ENCODE measurements at places on chromosomes 12 and 14.

DNA sequence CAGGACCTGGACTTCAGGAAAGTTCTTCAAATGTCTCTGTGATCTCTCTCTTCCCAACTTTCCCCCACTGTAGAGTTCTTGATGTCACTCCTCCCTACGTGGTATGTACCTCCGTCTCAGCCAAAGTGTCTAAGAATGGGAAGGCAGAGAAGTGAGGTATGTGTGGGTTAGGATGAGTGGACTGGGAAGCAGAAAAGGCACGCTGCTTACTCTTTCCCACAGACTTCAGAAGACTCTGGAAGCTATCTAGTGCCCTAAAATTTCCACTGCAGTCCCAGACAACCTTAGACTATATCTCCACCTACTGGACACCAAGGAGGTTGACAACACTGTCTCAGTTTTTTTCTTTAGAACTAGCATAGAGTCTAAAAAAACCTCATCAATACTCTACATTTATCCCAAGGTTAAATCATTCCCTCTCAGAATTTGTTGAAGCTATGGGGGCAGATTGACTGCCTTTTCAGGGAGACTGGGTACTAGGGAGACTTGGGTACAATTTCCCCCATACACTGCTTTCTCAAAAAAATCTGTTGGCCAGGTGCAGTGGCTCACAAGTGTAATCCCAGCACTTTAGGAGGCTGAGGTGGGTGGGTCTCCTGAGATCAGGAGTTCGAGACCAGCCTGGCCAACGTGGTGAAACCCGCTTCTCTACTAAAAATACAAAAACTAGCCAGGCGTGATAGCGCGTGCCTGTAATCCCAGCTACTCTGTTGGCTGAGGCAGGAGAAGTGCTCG lies 20.6 kb upstream of the ITGA5 start:
- peak; percentile 70 for DNase-seq

- DNase-seq = peak; percentile 65
Observed at GRCh38 chr14:89466484-89466883, 49.5 kb upstream of the FOXN3 start.

DNA sequence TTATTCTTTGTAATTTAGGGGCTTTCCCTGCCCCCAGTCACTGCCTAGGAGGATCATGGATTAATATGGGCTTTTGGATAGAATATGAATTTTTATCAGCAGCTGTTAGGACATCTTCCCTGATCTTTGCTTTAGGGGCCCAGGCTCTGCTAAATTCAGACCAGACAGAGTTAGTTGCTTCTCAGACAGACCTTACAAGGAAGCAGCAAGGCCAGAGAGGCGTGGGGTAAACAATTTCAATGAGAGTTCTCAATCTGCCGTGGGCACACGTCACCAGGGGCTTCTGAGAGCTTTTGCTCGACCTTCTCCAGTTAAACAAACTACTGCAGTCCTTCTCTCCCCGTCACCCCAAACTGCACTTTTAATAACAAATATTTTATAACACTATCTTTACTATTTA lies 27.7 kb downstream of the FGF6 start:
- DNase-seq = no peak

DNA sequence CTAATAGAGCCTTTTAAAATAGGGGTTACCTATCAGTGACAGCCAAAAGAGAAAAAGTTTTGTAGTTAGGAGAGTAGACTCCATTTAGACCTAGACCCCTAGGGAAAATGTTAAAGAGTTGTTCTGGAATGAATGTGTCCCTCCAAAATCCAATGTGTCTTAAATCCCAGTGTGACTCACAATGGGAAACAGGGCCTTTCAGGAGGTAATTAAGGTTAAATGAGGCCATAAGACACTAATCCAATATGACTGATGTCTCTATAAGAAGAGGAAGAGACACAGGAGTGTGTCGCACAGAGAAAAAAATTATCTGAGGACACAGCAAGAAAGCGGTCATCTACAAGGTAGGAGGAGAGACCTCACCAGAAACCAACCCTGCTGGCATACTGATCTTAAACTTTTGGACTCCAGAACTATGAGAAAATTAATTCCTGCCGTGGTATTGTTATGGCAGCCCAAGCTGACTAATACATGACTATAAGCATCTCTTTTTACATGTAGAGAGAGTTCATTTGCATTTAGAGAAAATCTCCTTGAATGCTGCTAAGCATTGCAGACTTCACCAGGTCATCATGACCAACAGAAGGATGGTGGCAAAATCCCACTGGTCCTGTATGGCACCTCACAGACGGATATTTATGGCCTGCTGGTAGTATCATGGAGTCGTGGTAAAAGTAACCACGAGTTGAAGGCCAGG lies 259.6 kb upstream of the TMTC1 start:
- DNase-seq = no peak

DNA sequence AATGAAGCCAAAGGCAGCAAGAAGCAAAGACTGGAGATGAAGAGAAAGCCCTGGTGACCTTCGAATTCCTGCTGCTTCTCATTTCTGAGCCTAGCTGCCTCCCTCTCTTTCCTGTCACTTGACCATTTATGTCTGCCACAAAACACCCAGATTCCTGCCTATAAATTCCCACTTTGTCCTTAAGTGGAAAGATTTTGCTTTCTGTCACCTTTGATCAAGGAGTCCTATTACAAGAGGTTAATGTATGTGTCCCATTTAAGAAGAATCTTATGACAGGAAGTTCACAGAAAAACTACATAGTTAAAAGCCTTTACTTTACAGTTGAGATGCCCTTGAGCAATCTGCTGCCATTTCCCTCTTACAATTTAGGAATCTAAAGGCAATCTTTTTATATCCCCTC lies 155.7 kb downstream of the GALC start:
- DNase-seq = no peak

GRCh38 chr12:117333331-117333881 lies 28.0 kb downstream of the NOS1 start:
- DNase-seq = no peak

- DNase-seq = no peak
Observed at GRCh38 chr12:127485528-127485927, 781.4 kb upstream of the TMEM132C start.

DNA sequence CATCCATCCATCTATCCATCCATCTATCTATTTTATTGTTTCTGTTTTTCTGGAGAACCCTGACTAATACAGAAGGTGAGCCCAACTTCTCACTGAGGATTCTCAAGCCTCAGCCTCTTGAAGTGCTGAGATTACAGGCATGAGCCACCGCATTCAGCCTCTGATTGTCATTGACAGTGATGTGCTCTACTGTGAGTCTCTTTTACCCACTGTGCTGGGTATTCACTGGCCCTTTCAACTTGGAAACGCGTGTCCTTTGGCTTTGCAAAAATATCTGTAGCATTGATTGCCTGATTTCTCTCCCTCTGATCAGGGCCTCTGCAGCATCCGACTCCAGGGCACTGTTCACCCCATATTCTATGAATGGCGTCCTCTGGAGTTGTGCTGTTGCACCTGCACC lies 29.6 kb upstream of the TCL1B start:
- no peak for DNase-seq

- DNase-seq = no peak
Observed at GRCh38 chr14:55537782-55538181, 42.2 kb upstream of the KTN1 start.

DNA sequence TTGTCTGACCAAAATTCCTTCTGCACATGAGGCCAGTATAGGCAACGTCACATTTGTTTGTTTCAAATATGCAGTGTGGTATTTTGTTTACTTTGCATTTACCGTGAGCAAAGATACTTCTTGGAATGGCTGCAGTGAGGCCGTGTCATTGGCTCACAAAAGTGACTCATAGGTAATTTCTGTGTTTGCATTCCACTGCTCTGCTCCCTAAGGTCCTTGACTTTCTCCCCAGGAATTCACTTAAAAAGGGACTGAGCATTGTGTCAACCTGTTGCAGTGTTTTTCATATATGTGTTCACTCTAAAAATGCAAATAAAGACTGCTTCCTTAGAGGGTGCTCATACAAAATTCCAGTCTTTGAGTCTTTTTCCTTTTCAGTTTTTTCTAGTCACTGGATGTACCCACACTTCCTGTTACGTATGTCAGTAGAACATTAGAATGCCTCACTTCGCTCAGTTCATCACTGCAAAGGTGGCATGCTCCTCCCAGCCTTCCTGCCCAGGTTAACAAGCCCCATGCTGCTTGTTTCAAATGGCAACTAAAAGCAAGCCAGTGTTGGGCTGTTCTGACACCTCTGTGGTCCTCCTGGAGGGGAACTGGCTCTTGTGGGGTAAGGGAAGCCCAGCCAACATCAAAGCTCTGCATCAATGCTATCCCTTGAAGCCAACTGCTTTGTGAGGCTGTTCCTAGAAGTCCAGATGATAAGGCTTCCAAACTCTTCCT lies 9.1 kb downstream of the C12orf76 start:
- DNase-seq = peak; percentile 59

DNA sequence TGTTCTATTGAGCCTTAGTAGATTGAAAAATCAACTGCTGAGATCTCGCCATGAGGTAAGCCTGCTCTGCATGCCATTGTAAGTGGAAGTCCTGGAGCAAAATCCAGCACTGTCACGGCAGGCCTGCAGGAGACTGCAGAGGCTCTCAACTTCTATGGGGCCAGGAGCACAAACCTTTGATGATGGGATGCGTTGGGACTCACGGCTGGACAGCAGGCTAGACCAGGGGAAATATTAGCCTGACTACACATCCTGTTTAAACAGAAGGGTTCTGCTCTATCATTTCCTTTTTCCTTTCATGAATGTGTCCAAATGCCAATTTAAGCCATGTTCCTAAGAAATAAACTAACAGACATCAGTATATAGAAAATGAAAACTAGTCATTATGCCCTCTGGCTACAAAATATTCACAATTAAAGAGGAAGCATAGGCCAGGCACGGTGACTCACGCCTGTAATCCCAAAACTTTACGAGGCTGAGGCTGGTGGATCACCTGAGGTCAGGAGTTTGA lies 33.9 kb upstream of the RASSF8 start:
- no peak for DNase-seq

GRCh38 chr14:94548999-94549985 lies 11.9 kb upstream of the SERPINA4 start:
- peak; percentile 40 for DNase-seq

- no peak for DNase-seq
Observed at GRCh38 chr14:103085106-103086091, 1.4 kb downstream of the LBHD2 start.

DNA sequence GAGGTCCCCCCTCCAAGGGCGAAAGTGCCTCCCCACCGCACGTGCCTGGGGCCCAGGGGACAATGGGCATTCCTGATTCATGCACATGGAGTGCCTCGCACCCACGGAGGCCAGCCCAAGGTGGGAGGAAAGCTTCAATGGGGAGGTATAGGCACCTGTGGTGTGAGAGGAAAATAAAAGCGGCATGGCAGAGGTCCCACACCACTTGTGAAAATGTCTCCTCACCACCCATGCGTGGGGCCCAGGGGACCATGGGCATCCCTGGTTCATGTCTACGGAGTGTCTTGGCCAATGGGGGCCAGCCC lies 384.7 kb downstream of the ALG10 start:
- DNase-seq = no peak

DNA sequence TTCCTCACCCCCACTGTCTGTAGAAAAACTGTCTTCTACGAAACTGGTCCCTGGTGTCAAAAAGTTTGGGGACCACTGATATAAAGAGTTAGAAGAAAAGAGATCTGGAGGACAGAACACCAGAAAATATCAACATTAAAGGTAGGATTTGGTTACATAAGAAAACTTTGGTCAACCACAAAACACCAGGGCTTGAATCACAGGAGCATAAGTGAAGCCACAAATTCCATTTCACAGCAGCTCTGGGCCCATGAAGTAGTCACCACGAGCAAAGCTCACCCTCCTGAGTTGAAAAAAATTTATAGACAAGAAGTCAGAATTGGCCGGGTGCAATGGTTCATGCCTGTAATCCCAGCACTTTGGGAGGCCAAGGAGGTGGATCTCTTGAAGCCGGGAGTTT lies 19.4 kb downstream of the RALGAPA1 start:
- no peak for DNase-seq

GRCh38 chr12:114407842-114408411 lies 2.0 kb upstream of the TBX5 start:
- no peak for DNase-seq

GRCh38 chr14:39682582-39682981 lies 250.3 kb upstream of the FBXO33 start:
- no peak for DNase-seq

GRCh38 chr12:79344855-79345847 lies 345.6 kb downstream of the PAWR start:
- no peak for DNase-seq

GRCh38 chr14:51455041-51455835 lies 196.5 kb upstream of the FRMD6 start:
- DNase-seq = no peak

GRCh38 chr12:2959192-2959504 lies at the start of gene TEAD4:
Gene TEAD4 (plus strand): TSS chr12:2959397.
- DNase-seq = no peak

- DNase-seq = peak; percentile 35
Observed at GRCh38 chr12:89427508-89428156, 75.3 kb upstream of the DUSP6 start.

DNA sequence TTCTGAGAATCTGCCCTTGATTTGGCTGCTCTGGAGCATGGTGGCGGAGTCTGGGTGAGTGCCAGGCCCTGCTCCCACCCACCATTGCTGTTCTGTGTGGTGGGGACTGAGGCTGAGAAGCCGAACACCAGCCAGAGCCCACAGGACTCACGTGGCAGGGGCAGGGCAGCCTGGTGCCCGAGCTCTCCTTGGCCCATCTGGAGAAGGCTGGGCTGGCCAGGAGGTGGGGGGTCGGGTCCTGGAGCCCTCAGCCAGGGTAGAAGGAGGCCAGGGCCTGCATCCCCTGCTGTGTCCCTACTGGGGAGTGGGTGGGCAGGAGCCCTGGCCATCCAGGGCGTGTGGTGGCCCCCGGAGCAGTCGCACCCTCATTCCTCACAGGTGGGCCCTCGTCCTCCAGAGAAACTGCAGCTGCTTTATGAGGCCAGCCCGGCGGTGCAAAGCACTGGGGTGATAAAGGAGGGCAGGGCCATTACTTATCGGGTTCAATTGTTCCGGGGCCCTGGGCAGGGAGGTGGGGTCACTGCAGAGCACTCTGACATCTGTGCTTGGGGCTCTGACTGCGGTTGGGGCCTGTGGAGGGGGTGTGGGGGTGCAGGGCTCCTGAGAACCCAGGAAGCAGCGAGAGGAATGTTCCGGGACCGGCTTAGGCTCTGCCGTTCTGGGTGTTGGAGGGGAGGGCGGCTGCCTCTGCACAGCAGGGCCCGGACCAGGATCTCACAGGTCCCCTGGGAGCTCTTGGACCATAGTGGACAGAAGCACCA lies 217.5 kb upstream of the C14orf180 start:
- no peak for DNase-seq

GRCh38 chr14:67459336-67459735 lies 29.2 kb downstream of the TMEM229B start:
- no peak for DNase-seq

GRCh38 chr14:79986251-79986650 lies 225.1 kb downstream of the DIO2 start:
- DNase-seq = no peak
